Mesothelial cell of epicardium (in vitro differentiated cells): ENCODE measurements at places on chromosomes 3 and 15. TPM values are rescaled to one million over a fixed set of nuclear protein-coding genes. Genes with fewer than 3 reads are reported as not detected.

DNA sequence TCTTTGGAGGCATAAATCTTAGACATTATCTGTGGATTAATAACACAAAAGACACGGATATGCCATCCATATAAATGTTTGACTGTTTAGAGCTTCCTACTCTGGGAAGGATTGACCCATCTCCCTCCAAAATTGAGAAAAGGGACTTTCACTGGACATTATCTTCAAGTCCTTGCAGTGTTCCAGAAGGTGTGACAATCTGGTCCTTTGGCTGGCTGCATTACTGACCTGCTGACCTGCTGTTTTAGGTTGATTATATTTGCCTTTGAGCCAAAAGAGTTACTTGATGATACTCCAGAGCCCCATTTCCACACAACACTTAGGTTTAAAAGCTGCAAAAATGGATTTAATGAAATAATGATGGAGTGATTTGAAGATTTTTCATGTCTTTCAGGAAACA, 504.6 kb downstream of the LPP start:
- H3K4me3 ChIP-seq: no peak overlapping the region
- H3K36me3 ChIP-seq: peaks cover 3% of the 10 kb centered on the region
- DNase-seq: no peak
- no peaks in the 10 kb centered on the region for H3K4me1 ChIP-seq

- peaks cover 38% of the 10 kb centered on the region for H3K27me3 ChIP-seq
- no peaks in the 10 kb centered on the region for H3K36me3 ChIP-seq
- H3K4me1 ChIP-seq: no peaks in the 10 kb centered on the region
- no peak for DNase-seq
- no peak overlapping the region for H3K4me3 ChIP-seq
- no peak overlapping the region for H3K27ac ChIP-seq
Measured at GRCh38 chr3:59056706-59057105, 6.9 kb upstream of the CFAP20DC start.

DNA sequence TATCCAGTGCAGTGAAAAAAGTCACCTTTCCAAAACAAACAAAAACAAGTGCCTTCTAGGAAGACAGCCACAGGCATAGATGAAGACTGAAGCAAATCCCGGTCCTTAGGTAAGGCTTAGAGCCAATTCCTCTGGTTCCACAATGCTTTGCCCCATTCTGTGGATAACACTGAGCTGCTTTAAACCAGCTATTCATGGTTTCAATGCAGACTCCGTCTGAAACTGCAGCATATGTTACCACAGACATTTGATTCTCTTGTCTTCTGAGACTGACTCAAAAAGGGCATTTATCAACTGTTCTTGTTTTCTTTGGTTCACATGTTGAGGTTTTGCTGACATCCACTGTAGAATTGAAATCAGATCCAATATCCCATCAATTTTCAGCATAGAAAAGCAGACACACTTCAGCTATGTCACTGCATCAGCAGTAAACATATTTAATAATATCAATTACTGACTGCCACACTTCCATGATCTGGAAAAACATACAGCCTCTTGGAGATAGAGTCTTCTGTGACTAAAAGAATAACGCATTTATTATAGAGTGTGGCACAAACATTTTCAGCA, 659.3 kb downstream of the ROBO2 start:
- no peak for DNase-seq
- H3K4me3 ChIP-seq: no peak overlapping the region
- H3K36me3 ChIP-seq: no peaks in the 10 kb centered on the region

DNA sequence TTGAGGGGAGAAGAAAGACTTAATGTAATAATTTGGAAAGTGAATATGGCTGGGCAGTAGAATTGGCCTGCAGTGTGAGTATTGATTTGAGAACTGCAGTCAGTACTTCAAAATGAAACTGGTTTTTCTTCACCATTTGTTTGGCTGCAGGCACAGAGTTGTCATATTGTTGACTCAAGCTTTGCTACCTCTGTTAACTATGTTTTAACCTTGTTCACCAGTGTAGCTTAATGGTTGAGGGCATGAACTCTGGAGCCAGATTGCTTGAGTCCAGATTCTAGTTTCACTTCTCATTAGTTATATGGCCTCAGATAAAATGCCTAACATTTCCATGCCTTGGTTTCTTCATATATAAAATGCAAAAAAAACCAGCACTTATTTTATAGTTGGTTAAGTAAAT, 64.1 kb downstream of the CFAP44 start:
- H3K4me3 ChIP-seq: no peak overlapping the region
- H3K27ac ChIP-seq: no peak overlapping the region
- no peaks in the 10 kb centered on the region for H3K4me1 ChIP-seq
- H3K27me3 ChIP-seq: no peaks in the 10 kb centered on the region
- DNase-seq: no peak

DNA sequence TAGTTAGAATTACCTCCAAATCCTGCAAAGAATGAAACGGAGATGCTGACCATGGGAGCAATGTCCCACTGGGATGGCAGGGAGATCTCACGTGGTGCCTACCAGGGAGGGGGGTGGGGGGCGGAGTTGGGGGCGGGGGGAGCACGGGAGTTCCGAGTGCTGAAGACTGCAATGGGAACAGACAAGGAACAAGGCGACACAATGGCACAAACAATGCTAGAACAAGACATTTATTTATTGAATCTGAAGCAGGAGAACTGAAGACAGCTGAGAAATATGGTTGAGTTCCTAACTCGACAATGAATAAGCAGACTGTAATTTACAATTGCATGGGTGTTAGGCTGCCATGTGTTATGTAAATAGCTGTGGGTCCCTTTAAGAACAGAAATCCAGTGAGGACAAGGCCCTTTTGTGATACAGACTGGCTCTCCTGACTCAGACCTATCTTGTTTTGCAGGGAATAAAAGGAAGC, 91.2 kb downstream of the AQP9 start:
- H3K4me1 ChIP-seq: peaks cover 22% of the 10 kb centered on the region
- no peak overlapping the region for H3K27ac ChIP-seq
- H3K4me3 ChIP-seq: no peak overlapping the region
- no peak for DNase-seq

- H3K4me3 ChIP-seq: no peak overlapping the region
- no peaks in the 10 kb centered on the region for H3K36me3 ChIP-seq
- H3K4me1 ChIP-seq: peaks cover 2% of the 10 kb centered on the region
- DNase-seq: no peak
- no peak overlapping the region for H3K27ac ChIP-seq
Measured at GRCh38 chr3:12170207-12170606, 11.5 kb upstream of the TIMP4 start.

- H3K4me3 ChIP-seq: no peak overlapping the region
- DNase-seq: no peak
- peaks cover 5% of the 10 kb centered on the region for H3K4me1 ChIP-seq
Measured at GRCh38 chr15:76938752-76939151, 7.2 kb downstream of the RCN2 start.

- DNase-seq: peak; percentile 69
- peak overlapping the region; percentile 93 for H3K27ac ChIP-seq
- H3K27me3 ChIP-seq: no peaks in the 10 kb centered on the region
- H3K36me3 ChIP-seq: no peaks in the 10 kb centered on the region
Measured at GRCh38 chr3:197750396-197750831, 731 bp downstream of the FYTTD1 start.

DNA sequence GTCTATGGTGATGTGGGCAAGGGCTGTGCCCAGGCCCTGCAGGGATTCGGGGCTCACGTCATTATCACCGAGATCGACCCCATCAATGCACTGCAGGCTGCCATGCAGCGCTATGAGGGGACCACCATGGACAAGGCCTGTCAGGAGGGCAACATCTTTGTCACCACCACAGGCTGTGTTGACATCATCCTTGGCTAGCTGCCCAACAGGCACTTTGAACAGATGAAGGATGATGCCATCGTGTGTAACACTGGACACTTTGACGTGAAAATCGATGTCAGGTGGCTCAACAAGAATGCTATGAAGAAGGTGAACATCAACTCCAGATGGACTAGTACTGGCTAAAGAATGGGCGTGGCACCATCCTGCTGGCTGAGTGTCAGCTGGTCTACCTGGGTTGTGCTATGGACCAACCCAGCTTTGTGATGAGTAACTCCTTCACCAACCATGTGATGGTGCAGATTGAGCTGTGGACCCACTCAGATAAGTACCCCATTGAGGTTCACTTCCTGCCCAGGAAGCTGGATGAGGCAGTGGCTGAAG, 6.1 kb upstream of the USP8 start:
- H3K4me1 ChIP-seq: no peaks in the 10 kb centered on the region
- H3K27me3 ChIP-seq: peaks cover 2% of the 10 kb centered on the region
- H3K36me3 ChIP-seq: no peaks in the 10 kb centered on the region
- no peak overlapping the region for H3K27ac ChIP-seq

SHF gene
- total RNA-seq: 31.1 to 34.6 TPM (median 31.8 TPM) in 3 replicates

ANKRD63 gene
- 0.31 to 0.59 TPM (median 0.44 TPM) in 3 replicates for total RNA-seq

OXTR gene
- 12.7 to 13.5 TPM (median 12.9 TPM) in 3 replicates for total RNA-seq

MYLK gene
- total RNA-seq: 13.3 to 14.3 TPM (median 13.6 TPM) in 3 replicates
